ENCODE measurements at places on chromosomes 13 and 19. TPM values are rescaled to one million over a fixed set of nuclear protein-coding genes. Genes with fewer than 3 reads are reported as not detected.

ZNF112 gene
- total RNA-seq = not detected

DNA sequence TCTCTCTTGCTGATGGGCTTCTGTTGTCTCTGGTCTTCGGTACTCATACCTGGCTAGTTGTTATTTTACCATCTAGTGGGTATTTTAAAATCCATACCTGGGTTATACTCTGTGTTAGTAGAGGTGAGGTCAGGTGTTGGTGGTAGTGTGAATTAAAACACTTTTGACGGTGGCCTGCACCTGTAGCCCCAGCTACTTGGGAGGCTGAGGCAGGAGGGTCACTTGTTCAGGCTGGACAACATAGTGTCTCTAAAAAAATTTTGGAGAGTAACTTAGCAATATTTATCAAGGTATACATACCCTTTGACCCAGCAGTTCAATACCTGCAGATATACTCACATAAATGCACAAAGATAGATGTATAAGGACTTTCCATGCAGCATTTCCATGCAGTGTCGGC is 55.4 kb downstream of the GSX1 start:
- peaks cover 21% of the 10 kb centered on the region for H3K27me3 ChIP-seq
- no peak for DNase-seq
- no peaks in the 10 kb centered on the region for H3K4me1 ChIP-seq
- H3K4me3 ChIP-seq = no peak overlapping the region

CEACAM16 gene
- not detected for total RNA-seq

GRCh38 chr19:11767633-11768133 is 883 bp downstream of the ZNF441 start:
- peak; percentile 23 for DNase-seq
- H3K27ac ChIP-seq = peak overlapping the region; percentile 95
- H3K36me3 ChIP-seq = peaks cover 34% of the 10 kb centered on the region
- H3K27me3 ChIP-seq = peaks cover 6% of the 10 kb centered on the region

DNA sequence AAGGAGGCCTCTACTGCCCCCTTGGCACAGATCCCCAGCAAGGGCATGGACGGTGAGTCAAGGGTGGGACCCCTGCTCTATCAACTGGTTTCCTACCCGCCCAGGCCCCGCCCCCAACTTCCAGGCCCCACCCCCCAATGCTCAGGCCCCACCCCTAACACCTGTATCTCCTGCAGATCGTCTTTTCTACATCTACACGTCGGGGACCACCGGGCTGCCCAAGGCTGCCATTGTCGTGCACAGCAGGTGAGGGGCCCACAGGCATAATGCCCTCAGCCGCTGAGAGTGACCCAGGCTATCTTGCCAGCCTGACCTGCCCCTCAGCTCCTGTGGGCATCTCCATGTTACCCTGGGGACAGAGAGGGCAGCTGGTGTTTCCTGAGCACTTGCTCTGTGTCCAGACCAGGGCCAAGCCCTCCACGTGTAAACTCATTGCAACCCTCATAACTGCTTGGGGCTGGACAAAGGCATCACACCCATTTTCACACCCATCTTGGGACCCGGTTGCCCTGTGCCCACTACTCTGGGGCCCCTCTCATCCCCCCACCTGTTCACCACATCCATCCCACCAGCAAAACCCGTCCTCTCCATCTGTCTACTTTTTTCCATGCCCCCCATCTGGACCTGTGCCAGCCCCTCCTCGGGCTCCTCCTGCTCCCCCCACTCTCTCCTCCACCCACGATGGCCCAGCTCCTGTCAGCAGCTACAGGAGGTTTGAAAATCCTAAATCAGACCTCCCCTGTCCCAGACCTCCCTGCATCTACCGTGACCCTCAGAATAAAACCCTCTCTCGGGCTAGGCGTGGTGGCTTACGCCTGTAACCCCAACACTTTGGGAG is 17.2 kb downstream of the SLC27A1 start:
- no peaks in the 10 kb centered on the region for H3K27me3 ChIP-seq
- no peak for DNase-seq
- peak overlapping the region; percentile 9 for H3K27ac ChIP-seq

PPP6R1 gene
- total RNA-seq = 222 TPM

GRCh38 chr13:72473321-72473720 is 254.1 kb downstream of the MZT1 start:
- H3K36me3 ChIP-seq = no peaks in the 10 kb centered on the region
- no peaks in the 10 kb centered on the region for H3K27me3 ChIP-seq
- H3K27ac ChIP-seq = no peak overlapping the region
- H3K4me3 ChIP-seq = no peak overlapping the region

C19orf44 gene
- total RNA-seq = 3.9 TPM

GRCh38 chr13:83666141-83666540 is 216.1 kb downstream of the SLITRK1 start:
- H3K4me1 ChIP-seq = no peaks in the 10 kb centered on the region
- no peaks in the 10 kb centered on the region for H3K27me3 ChIP-seq
- DNase-seq = no peak
- no peak overlapping the region for H3K4me3 ChIP-seq

DNA sequence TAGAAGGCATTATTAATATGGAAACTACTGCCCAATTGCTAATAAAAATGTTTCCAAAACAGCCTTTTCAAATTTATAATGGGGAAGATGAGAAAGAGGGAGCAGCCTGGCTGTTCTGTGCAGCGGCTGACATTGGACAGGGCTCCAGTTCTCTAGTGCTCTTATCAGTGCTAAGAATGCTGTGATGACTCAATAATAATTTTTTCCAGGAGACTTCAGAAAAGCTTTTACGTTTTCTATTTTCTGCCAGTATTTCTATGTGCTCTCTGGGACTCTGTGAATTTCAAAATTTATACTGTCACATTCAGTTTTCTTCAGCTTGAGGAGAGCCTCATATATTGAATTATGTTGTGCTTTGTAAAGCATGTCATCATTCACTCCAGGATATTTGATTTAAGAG is 209.6 kb downstream of the VWA8 start:
- H3K27me3 ChIP-seq = no peaks in the 10 kb centered on the region
- H3K36me3 ChIP-seq = peaks cover 37% of the 10 kb centered on the region
- H3K27ac ChIP-seq = no peak overlapping the region

GRCh38 chr13:111537843-111538499 is 217.5 kb downstream of the TEX29 start:
- no peak overlapping the region for H3K4me3 ChIP-seq
- H3K4me1 ChIP-seq = no peaks in the 10 kb centered on the region
- no peak for DNase-seq
- no peak overlapping the region for H3K27ac ChIP-seq
- peaks cover 33% of the 10 kb centered on the region for H3K27me3 ChIP-seq

ZNF432 gene
- total RNA-seq = 12.6 TPM

DNA sequence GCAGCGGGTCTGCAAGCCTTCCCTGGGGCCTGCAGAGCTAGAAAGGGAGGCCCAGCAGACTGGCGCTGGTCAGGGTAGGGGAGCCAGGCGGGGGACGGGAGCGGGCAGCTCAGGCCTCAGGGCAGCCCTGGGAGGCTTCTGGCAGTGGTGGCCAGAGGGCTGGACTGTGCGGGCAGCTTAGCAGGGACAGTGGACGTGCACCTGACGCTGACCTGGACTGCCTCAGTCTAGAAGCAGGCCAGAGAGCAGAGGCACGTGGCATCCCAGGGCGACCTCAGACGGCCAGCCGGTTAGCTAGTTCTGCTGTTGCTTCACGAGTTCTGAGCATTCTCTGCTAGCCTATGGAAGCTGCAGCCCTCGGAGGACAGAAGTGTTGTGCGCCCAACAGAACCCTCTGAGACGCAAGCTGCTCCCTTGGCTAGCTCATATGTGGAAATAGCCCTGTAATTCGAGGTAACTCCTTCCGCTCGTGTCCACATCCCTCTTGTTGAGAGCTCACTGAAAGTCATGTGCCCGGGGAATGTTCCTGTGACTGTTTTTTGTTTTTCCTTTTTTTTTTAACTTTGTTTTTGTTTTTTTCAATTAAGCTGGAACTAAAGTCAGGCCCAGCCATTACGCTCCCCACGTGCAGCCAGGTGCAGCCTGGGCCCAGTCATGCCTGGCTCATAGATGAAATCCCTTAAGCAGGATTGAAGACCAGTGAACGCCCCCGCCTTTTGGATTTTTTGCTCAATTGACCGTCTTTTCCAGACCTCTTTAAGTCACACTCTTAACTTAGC is 1.9 kb upstream of the FAM174C start:
- peaks cover 59% of the 10 kb centered on the region for H3K4me1 ChIP-seq
- peaks cover 55% of the 10 kb centered on the region for H3K36me3 ChIP-seq
- H3K4me3 ChIP-seq = peak overlapping the region; percentile 25
- DNase-seq = no peak

TLE2 gene
- 1.00 TPM for total RNA-seq

DNA sequence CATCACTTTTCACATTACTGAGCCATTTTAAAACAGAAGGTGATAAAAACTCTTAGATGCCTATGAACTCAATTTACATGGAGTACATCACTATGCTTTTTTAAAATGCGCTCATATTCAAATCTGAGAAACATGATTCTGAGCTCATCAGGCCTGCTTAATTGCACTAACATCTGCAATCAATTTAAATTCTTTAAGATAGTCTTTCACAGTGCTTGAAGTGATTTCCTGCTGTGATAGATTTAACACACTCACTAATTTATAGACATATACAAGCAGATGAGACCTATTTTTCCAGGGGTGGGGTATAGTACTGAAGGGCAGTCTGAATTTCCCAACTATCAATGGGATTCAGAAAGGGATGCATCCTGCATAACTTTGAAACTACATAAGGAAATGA is 82.9 kb downstream of the DIAPH3 start:
- H3K27me3 ChIP-seq = no peaks in the 10 kb centered on the region
- H3K4me3 ChIP-seq = no peak overlapping the region
- no peak overlapping the region for H3K27ac ChIP-seq

DNA sequence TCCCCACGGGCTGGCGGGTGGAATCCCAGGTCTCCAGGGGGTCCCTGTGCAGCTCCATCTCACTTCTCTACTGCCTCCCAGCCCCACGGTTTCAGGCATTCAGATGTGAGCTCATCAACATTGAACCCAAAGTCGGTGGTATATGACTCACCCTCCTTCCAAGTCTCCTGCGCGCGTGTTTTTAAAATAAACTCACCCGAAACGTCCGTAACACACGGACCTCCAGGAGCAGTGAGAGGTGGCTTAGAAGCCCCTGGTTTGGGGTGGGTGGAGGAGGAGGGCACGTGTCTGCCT is 14.0 kb upstream of the CRTC1 start:
- no peak overlapping the region for H3K4me3 ChIP-seq
- no peak for DNase-seq
- no peak overlapping the region for H3K27ac ChIP-seq
- peaks cover 8% of the 10 kb centered on the region for H3K36me3 ChIP-seq
- no peaks in the 10 kb centered on the region for H3K4me1 ChIP-seq

DNA sequence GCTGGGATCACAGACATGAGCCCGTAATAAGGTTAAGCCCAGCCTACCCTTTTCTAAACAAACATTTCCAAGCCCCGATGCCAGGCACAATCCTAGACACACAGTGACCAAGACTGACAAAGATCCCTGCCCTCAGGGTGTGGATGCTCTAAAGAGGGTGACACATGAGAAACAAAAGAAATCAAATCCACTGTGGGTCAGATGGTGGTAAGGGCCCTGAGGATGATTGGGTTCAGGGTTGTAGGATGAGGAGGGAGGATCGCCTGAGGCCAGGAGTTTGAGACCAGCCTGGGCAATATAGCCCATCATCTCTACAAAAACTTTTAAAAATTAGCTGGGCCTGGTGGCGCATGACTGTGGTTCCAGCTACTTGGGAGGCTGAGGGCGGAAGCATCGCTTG is 44.6 kb downstream of the PTPRS start:
- H3K27me3 ChIP-seq = peaks cover 14% of the 10 kb centered on the region
- no peak overlapping the region for H3K27ac ChIP-seq
- H3K4me1 ChIP-seq = no peaks in the 10 kb centered on the region
- no peak overlapping the region for H3K4me3 ChIP-seq

DNA sequence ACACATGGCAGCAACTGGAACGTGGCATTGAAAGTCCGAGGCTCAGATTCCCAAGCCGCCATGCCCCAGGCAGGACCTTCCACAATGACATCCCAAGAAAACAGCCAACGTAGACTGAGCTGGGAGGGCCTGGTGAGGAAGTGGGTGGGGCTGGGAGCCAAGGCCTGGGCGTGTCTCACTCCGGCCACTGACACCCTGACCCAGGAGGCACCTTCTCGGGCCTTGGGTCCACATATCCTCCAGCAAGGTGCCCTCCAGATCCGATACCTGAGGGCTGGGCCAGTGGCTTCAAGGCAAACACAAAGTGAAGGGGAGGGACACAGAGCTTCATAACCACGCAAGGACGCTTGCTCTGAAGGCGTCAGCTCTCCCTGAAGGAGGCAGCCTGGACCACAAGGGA is 43.0 kb downstream of the RAB20 start:
- peaks cover 34% of the 10 kb centered on the region for H3K4me1 ChIP-seq
- H3K4me3 ChIP-seq = no peak overlapping the region
- DNase-seq = no peak
- H3K27ac ChIP-seq = no peak overlapping the region
- H3K36me3 ChIP-seq = peaks cover 1% of the 10 kb centered on the region

HAUS5 gene
- total RNA-seq = 57.9 TPM

- H3K27me3 ChIP-seq = peaks cover 3% of the 10 kb centered on the region
- no peak for DNase-seq
- no peaks in the 10 kb centered on the region for H3K4me1 ChIP-seq
- no peaks in the 10 kb centered on the region for H3K36me3 ChIP-seq
- H3K27ac ChIP-seq = no peak overlapping the region
- no peak overlapping the region for H3K4me3 ChIP-seq
Observed at GRCh38 chr19:29245215-29245614, 32.3 kb upstream of the UQCRFS1 start.

SH2D3A gene
- total RNA-seq = 31.5 TPM

GRCh38 chr13:52851137-52851962 is 2.9 kb upstream of the PCDH8 start:
- H3K36me3 ChIP-seq = peaks cover 6% of the 10 kb centered on the region
- peak overlapping the region; percentile 57 for H3K4me3 ChIP-seq
- DNase-seq = no peak
- peaks cover 22% of the 10 kb centered on the region for H3K4me1 ChIP-seq
- peak overlapping the region; percentile 57 for H3K27ac ChIP-seq

SPTBN4 gene
- 0.23 TPM for total RNA-seq

DNA sequence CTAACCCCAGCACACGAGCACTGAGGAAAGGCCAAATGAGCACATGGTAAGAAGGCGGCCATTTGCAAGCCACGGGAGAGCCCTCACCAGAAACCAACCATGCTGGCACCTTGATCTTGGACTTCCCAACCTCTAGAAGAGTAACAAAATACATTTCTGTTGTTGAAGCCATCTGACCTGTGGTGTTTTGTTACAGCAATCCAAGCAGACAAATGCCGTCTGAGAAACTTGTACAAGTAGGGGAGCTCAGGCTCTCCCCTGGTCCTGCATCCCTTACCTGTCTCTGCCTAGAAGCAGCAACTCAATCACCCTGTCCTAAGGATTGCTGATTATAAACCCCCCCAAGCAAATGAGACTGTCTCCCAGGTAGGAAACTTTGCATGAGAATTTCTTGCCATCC is 255.0 kb upstream of the MAB21L1 start:
- DNase-seq = no peak
- H3K4me1 ChIP-seq = peaks cover 3% of the 10 kb centered on the region
- H3K36me3 ChIP-seq = no peaks in the 10 kb centered on the region
- no peak overlapping the region for H3K4me3 ChIP-seq
- no peak overlapping the region for H3K27ac ChIP-seq

Data from activated CD4-positive, alpha-beta T cell treated with anti-CD3 and anti-CD28 coated beads, Interleukin-2, amount 10 ng/mL, durations not matched to agents 7 days and 5 days (primary cell).